T-helper 2 cell (primary cell): ENCODE measurements at places on chromosomes 2 and 18.

DNA sequence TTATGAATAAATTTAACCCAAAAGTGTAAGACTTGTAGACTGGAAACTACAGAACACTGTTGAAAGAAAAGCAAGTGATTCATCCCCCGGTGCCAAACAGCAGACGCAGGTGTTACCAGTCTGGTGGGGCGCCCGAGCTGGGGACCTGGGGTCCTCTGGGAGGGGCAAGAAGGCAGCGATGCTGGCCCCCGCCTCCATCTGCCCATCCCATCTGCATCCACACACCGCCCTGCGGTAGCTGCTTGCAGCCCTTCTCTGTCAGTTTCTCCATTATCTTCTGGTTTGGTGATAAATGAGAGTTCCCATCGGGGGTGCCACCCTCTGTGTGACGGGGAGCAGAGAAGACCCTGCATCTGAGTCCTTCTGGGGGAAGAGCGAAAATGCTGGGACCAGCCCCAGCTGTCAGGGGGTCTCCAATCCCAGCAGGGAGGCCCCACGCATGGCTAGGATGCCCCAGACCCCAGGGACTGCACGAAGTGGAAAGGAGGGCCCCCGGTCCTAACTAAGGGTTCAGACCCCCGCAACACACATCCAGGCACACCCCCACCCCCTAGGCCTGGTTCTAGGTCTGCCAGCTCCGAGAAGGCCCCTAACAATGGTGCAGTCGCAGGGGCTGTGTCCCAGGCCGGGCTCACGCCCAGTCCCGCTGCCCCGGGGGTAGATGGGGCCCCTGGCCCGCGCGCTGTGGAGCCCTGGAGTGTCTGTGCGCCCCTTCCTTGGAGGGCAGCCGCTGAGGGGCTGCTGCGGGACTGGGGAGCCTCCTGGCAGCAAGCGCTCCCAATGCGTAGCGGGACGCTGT lies 686 bp upstream of the RGPD8 start:
- no peak for DNase-seq

DNA sequence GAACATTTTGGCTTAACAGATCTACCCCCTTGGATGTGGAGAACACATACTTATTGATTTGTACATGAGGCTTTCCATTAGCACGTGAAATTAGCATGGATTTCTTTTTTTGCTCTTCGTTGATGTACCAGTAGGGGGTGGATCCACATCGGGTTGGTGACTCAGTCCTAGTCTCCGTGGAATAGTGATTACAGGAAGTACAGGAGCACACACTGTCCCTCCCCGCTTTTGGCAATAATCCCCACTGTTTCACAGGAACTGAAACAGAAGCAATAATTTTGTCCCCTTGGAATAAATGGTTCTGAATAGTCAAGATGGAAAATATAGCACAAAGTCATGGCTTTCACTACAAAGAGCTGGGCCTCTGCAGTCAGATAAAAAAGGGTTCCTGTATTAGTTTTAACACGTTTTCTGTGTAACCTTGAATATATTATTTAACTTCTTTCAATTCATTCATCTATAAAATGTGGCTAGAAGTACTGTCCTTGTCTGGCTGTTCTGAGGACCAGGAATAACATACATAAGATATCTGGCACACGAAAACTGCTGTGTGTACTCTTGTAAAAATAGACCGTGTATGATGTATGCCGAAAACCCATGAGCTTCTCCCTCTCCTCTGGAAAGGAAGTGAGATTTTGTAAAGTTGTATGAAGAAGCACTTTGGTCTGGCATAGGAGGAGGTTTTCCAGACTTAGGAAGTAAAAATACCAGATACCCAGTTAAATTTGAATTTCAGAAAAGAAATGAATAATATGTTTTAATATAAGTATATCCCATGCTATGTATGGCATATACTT lies 229.2 kb downstream of the GALR1 start:
- no peak for DNase-seq

DNA sequence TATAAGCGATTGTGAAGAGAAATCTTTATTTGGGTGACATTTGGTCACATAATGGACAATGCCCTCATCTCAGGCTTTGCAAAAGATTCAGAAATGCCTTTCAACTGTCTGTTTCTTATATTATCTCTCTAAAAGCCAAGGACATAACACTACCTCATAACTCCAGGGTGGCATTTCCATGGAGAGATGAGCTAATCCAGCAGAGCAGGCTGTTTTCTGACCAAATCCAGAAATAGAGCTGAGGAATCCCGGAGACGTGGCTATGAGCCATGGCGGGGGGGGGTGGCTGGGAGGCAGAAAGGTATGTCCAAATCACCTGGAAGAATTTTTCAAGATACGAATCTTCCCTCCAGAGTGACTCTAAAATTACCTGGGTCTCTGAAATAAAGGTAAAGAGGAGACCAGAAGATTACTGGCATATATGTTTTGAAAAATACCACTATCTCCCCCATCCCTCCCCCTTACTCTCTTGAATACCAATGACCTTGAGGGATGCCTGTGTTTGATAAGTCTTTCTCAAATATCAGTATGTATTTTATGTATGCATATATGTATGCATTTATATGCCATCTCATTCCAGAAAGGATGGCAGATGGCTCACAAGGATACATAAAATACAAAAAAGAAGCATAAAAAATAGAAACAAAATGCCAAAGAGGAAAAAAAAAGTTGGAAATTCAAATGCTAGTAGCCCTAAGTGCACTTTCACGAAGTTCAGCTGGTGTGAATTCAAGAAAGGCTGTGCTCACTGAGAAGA lies 296.0 kb upstream of the MGAT5 start:
- no peak for DNase-seq

GRCh38 chr18:48132797-48133655 lies 202.6 kb upstream of the SMAD2 start:
- no peak for DNase-seq

GRCh38 chr2:67574230-67574629 lies 177.1 kb downstream of the ETAA1 start:
- DNase-seq, result no peak

DNA sequence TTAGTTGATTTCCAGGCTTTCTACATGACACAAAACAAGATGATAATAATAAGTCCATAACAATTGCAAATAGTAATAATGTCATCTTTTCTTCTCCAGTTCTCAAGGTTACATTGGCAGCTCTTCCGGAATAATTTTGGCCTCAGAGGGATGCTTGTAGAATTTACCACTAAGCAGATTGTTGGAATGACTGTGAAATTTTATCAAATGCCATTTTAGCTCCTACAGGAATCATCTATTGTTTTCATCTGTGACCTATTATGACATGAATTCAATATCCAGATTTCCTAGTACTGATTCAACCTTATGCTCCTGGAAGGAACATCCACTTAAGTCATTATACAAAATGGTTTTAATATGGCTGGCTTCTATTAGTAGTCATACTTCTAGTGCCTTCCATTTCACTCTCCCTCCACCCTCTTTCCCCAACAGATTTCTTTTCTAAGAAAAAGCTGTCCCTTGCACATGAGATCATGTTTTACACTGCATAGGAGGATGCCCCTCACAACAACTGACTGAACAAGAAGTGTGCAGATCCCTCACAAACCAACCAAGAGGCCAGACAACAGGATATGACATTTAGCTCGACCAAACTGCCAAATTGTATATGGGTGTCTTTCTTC lies 200.0 kb downstream of the DNER start:
- DNase-seq, result no peak

GRCh38 chr2:69831354-69831905 lies 2.0 kb downstream of the GMCL1 start:
- no peak for DNase-seq

DNA sequence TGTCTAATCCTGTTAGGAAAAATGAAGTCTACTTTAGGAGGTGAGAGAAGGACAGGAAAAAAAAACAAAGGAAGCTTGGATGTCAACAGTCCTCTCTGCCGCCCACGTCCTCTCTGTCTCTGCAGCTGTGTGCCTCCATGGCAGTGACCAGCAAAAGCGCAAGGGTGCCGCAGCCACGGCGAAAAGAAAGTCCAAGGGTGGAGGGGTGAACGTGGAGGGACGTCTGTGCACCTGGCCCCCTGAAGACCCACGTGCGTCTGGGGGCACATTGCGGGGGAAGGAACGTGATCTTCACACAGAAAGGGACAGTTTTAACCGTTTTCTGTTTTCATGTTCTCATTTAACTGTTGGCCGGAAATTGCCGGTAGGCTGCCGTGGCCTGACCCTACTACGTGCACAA lies 152.7 kb downstream of the MBP start:
- DNase-seq, result no peak

- no peak for DNase-seq
Observed at GRCh38 chr2:137950238-137950637, 14.0 kb upstream of the HNMT start.

- no peak for DNase-seq
Observed at GRCh38 chr18:10006311-10006893, 92.6 kb downstream of the VAPA start.

DNA sequence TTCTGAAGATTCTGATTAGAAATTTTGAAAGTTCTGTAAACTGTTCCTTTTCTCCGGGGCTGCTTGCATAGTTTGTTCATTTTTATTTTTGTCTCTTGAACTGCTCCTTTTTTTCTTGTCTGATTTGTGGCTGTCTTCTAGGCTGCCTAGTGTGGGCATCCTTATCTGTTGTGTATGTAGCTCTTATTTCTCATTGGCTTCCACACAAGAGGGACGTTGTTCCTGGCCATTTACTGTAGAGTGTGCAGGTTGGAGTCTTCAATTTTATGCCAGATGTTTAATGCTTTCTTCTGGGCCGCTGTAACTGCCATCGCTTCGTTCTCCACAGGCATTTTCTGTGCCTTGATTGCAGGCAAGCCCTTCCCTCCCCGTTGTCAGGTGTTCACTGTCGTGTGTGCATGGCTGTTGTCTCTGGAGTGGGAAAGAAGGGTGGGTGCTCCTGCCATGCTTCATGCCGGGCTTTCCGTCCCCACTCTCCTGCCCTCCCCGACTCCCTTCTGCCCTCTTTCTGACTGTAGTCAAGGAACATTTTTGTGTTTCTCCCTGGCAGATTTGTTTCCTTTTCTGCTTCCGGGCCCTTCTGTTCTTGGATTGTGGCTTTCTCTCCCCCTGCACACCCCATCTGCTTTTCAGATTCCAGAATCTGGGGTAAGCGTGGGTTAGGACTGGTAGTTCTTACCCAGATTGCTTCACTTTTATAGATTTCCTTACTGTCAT lies 15.5 kb downstream of the CEP192 start:
- no peak for DNase-seq

- DNase-seq, result no peak
Observed at GRCh38 chr2:20436716-20437470, 10.0 kb upstream of the RHOB start.

- peak; percentile 29 for DNase-seq
Observed at GRCh38 chr18:12374401-12374800, 2.6 kb downstream of the AFG3L2 start.

- no peak for DNase-seq
Observed at GRCh38 chr2:16658076-16658739, 7.4 kb downstream of the CYRIA start.

GRCh38 chr2:39511219-39511604 lies 74.1 kb upstream of the MAP4K3 start:
- DNase-seq, result no peak

GRCh38 chr2:195331129-195331528 lies 325.9 kb upstream of the SLC39A10 start:
- no peak for DNase-seq

DNA sequence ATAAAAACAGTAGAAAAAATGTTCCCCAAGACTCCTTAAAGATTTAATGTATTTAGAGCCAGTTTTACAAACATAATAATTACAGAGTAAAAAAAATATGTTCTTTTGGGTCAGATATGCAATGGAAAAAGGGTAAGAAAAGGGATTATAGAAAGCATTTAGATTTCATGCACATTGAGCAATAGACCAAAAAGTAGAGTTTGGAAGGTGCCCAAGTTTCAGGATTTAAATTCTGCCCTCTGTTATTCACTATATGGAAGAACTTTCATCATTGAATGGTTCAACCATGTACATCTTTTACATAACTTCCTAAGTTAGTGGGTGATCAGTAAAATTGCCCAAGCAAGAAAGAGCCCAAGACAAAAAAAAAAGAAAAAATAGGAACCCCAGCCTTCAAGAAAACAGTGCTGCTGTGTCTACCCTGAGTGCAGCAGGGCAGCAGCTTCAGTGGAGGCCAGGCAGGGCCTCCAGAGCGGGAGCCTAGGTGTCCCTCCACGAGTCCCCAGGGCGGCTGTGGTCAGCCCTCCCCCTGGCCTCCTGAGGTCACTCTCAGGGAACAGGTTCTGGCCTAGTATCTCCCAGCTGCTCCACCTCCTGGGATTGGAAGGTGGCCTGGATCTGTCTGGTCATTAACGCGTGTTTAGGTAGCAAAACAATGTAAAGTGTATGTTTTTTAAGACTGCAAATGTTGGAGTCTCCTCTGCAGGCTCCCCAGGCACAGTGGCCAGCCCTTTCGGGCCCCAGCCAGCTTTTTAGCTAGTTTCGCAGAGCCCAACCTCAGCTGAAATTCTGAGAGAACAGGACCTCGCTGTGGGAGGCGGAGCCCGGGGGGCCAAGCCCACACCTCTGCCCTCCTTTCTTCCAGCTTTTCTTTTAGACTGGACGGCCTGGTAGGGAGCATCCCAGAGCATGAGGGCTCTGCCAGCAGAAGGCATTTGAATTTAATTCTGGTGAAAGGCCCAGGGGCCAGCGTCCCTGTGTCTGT lies 77.3 kb downstream of the TEX51 start:
- no peak for DNase-seq

DNA sequence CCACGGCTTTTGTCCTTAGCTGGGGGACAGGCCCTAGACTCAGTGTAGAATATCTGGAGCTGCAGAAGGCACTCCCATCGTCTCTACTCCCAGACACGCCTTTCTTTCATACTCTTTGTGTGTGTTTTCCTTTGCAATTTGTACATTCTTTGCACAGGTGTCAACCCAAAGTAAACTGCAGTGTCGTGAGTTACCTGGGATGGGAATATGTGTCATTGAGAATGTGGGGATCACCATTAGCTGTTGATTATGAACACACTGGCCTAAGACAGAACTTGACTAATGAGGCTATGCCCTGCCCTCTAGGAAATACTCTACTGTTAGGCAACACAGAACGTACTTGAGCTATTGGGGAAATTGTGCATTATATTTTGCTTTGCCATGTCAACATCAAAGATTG lies 233.3 kb downstream of the SETBP1 start:
- DNase-seq, result no peak

GRCh38 chr2:43616967-43617680 lies 19.9 kb upstream of the PLEKHH2 start:
- no peak for DNase-seq
